ENCODE measurements at places on chromosomes 5 and 9.

GRCh38 chr5:147190331-147190730 is 44.5 kb upstream of the STK32A start:
- no peak for DNase-seq

DNA sequence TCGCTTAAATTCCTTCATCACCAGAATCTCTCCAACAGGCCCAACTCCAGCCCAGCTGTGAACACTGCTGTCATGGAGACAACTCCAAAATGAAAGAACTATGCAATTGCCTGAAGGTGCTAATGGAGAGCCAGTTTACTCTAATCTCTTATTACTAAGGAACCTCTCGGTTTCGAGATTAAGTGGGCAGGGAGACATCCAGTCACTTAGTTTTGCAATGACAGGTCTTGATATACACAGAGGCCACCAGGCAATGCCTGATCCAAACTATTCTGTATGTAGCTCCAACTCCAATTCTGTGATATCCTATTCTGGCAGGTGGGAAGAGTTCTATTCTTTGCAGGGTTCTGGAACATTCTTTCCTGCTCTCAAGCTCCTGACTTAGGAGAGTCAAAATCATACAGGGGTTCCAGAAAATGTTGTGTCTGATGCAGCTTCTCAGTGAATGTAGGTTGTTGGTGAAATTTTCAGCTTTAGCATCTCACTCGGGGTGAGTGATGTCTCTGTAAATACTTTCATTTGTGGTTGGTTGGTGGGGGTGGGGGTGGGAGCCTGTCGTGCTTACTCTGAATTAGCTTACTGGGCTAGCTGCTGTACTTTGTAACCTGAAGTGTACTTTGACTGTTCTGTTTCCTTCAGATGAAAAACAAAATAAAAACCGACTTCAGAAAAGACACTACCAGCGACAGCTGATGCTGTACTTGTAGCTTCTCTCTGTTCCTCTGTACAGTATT is 170.9 kb downstream of the PALM2AKAP2 start:
- DNase-seq, result no peak

DNA sequence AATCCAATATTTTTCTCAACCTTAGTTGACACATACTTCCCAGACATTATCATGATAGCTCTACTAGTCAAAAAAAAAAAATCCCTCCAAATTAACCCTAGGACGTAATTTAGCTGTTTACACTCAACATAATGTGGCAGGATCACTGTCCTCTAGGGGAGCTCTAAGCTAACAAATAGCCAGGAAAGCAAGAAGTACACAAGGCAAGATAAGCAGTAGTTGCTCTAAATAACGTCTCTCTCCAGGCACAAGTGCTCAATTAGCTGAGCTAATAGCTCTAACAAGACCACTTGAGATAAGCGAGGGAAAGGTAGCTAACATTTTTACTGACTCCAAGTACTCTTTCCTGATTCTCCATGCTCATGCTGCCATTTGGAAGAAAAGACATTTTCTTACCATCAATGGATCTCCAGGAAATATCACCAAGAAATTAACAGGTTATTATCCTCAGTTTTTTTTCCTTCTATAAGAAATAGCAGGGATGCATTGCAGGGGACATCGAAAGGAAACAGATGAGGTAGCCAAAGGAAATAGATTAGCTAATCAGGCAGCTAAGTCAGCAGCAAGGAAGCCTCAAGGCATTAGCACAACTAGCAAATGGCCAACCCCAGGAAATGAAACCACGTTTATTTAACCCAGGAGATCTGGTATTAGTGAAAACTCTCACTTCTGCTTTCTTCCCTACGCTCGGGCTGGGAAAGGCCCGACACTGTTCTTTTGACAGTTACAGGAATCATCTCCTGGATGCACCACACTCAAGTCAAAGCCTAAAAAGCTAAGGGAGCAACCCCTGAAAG is 614.1 kb downstream of the PTPRD start:
- DNase-seq, result no peak

GRCh38 chr5:81310402-81311063 is 9.1 kb downstream of the ZCCHC9 start:
- DNase-seq, result no peak

- DNase-seq, result no peak
Measured at GRCh38 chr9:129011170-129011569, 17.0 kb downstream of the SH3GLB2 start.

DNA sequence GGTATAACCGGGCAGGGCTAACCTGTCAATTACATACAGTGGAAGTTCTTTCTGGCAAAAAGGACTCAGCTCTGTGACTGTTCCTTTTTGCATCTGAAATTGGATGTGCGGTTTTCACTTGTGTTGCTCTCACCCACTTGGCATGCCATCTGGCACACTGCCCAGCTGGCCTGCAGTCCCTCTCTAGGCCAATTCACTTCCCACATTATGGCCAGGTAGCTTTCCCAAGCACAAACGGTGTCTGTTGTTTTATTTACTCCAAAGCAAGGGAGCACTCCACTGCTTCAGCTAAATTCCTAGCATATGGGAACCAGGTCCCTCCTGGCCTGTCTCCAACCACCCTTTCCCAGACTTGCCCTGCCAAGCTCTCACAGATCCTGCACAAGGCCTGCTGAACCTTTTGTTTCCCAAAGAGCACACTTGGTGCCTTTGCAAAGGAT is 132.5 kb downstream of the SEMA6A start:
- DNase-seq, result peak; percentile 46

DNA sequence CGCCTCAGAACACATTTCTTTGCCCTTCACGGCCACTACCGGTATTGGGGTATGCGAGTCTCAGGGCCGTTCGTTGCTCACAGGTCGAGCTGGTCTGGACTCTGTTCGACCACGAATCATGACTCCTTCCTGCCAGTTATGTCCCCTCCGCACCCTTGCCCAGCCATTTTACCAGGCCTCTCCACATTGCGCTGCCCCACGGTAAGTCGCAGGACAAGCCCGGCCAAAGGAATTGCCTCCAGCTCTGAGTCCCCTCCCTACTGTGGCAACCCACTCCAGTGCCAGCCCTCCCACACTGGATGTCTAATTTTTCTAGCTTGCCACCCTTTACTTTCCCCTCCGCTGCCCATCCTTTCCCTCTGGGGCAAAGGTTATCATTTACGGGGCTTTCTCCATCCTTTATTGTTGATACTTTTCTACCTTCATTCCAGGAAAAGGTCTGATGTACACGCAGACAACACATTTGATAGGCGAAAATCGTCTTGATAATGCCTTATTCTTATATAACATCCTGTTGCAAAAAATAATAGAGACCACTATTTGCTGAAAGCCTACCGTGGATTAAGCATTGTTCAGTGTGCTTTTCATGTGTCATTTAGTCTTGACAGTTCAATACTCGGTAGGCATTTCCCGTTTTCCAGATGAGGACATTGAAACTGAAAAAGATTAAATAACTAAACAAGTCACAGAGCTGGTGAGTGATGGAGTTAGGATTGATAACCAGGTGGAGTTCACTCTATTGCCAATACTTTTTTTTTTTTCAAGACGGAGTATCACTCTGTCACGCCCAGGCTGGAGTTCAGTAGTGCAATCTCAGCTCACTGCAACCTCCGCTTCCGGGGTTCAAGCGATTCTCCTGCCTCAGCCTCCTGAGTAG is 958 bp upstream of the HSPA5 start:
- peak; percentile 29 for DNase-seq

GRCh38 chr9:78448960-78449673 is 152.2 kb downstream of the PSAT1 start:
- no peak for DNase-seq

- no peak for DNase-seq
Measured at GRCh38 chr9:133348718-133349573, 928 bp downstream of the RPL7A start.

GRCh38 chr5:5126444-5126843 is 13.7 kb upstream of the ADAMTS16 start:
- DNase-seq, result no peak

GRCh38 chr9:131254626-131255025 is 21.7 kb downstream of the FAM78A start:
- DNase-seq, result no peak

DNA sequence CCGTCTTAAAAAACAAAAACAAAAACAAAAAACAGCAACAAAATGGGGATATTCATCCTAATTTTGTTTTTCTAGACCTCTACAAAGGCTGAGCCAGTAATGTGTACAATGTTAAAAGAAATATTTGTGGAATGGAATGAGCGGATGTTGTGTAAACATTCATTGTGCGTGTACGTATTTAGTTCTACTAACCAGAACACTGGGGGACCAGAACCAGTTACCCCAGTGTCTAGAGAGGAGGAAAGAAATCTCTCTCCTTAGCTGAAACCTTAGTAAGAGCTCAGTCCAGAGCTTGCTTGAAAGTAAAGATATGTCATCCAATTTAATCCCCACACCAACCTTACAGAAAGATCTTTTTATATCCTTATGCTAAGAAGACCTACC is 106.7 kb upstream of the CPEB4 start:
- no peak for DNase-seq

DNA sequence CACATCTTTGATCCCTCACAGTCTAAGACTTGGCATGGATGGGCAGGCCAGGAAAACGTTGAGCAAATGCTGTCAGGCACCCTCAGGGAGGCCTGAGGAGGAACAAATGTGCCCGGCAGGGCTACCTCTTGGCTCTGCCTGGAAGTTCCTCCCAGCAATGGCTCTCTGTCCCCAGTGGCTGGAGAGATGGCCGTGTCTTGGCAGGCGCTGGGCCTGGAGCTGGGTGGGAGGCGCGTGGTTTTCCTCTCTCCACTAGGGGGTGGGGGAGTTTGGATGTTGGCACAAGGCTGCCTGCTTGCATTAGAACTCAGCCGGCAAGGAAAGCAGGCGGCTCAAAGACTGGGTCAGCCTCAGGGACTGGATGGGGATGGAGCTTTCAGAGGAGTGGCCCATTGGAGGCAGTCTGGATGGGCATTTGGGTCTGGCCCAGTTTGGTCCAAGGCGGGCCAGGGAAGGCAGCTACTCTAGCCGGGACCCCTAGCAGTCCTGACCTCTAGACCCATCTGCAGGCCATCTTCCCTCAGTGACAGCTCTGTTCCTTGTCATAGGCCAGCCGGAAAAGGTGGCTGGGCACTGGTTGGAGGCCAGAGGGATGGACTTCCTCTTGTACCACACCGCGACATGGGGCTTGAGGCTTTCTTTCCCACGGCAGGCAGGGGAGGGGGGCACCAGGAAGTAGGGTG is 68.2 kb upstream of the STC2 start:
- no peak for DNase-seq

- DNase-seq, result no peak
Measured at GRCh38 chr5:173885475-173886010, 2.6 kb upstream of the CPEB4 start.

- DNase-seq, result no peak
Measured at GRCh38 chr5:169333518-169333917, 32.6 kb upstream of the SLIT3 start.

DNA sequence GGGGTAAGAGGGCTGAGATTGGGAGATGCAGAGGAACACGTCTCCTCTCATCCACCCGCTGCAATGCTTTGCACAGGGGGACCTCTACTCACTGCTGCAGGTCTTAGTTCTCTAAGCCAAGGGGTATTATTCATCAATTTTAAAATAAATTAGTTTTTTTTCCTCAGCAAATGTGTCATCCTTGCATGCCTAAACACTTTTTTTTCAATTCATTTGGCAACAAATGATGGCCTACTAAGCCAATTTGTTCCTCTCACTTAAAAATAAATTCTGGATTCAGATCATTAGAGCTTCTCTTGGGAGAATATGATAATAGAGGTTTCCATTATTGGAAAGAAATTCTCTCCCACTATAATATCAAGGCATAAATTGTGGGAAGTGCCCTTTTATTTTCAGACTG is 338.3 kb downstream of the IRX1 start:
- no peak for DNase-seq

DNA sequence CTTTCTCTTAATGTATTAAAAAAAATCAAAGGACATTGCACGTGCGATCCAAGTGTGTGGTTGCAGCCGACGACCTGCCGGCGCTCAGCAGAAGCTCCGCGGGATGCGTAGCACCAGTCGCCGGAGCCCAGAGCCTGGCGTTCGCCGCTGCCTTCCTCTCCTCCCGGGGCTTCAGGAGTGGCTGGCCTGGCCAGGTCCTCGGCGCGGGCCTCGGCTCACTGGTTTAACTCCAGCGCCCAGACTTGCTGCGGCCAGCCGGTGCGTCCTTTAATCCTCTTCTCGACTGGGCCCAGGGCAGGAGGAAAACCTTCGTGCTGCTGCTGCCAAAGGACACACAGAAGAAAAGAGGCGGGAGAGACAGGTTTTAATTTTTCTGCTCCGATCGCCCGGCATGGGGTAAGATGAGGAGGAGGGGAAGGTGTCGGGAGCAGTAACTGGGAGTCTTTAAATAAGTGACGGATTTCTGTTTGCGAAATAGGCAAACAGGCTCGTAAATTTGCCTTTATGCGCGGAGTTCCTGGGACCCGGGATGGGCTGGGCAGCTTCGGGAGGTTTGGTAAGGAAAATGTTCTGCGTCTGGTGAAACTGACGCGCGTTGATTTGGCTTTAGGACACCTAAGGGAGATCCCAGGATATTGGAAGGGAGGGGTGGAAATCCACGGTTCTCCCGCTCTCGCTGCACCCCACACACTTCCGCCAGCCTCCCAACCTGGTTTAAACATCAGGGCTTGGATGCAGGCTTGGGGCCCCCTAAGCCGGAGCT is 2.3 kb downstream of the HAND1 start:
- no peak for DNase-seq

- DNase-seq, result no peak
Measured at GRCh38 chr5:31698673-31699072, 59.7 kb downstream of the PDZD2 start.

DNA sequence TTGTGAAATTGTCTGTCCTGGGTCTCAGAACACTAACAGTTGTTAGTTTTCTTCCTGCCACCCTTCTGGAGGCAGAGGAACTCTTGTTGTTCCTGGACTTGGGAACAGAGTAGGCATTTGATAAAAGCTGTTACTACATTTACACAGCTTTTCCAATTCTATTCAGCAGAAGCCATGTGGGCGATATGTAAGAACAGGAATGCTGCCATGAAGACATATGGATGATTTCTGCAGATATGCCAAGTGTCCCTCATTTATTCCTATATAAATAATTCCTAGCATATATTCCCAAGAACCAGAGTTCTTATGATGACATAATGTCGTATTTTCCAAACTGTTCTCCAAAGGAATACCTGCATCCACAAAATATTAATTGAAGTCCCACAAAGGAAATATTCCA is 135.9 kb upstream of the DAB2 start:
- no peak for DNase-seq

DNA sequence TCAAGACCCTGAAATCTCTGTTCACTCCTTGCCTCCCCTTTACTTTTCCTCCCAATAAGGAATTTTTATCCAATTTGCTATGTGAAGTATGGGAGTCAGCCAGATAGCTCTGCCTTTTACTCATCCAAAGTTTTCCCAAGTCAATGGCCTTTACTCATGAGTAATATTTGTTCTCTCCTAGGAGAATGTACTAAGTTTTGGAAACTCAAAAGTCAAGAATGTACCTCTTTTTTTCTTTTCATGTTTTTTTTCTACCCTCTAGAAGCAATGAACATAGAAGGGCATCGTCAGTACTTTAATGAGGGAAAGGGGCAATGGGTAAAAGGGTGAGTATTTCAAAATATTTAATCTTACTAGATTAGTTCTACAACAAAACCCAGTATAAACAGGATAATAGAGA is 140.2 kb upstream of the SGCD start:
- DNase-seq, result no peak

- DNase-seq, result no peak
Measured at GRCh38 chr9:2681981-2682380, 35.3 kb upstream of the KCNV2 start.

GRCh38 chr5:132301344-132302271 is 7.4 kb downstream of the SLC22A4 start:
- DNase-seq, result no peak

- peak; percentile 86 for DNase-seq
Measured at GRCh38 chr9:127943731-127944144, 6.1 kb upstream of the DPM2 start.
